Central memory CD4-positive, alpha-beta T cell (primary cell): ENCODE measurements at places on chromosomes 7 and 10.

DNA sequence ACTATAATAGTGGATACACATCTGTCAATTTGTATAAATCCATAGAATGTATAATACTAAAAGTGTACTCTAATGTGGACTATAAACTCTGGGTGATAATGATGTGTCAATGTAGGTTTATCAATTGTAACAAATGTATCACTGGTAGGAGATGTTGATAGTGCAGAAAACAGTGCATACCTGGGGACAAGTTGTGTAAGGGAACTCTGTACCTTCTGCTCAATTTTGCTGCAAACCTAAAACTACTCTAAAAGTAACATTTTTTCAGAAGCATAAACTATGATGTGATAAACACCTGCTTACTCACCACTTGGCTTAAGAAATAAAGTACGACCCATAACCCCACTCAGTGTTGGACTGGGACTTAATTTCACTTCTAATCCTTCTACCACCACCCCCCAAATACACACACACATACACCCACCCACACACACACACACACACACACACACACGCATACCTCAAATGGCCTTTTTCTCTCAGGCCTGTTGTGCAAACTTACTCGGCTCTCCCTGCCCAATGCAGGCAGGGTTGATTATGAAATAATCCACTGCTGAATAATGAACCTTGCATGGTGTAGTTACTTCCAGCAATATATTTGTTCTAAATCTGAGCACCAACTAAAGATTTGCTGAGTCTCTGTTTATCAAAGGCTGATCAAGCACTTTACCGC, 154.1 kb upstream of the KMT2E start:
- no peak for DNase-seq

DNA sequence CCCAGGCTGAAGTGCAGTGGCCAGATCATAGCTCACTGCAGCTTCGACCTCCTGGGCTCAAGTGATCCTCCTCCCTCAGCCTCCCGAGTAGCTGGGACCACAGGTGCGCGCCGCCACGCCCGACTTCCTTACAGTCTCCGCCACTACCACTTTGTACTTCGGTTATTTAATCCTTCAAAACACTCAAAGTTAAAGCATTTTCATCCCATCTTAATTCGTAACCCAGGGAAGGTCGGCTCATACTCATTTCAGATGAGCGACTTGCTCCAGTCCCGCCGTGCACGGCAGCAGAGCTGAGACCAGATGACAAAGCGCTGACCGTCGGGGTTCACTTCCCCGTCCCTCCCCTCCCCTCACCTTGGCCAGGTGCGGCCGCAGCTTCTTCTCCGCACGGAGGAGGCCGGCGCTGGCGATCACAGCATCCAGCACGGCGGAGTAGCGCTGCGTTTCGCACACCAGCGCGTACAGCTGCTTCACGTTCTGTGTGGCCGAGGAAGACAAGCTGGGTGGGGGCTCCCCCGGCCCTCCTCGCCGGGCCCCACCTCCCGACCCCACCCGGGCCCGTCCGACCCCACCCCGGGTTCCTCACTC, 457 bp downstream of the NSUN5 start:
- no peak for DNase-seq

DNA sequence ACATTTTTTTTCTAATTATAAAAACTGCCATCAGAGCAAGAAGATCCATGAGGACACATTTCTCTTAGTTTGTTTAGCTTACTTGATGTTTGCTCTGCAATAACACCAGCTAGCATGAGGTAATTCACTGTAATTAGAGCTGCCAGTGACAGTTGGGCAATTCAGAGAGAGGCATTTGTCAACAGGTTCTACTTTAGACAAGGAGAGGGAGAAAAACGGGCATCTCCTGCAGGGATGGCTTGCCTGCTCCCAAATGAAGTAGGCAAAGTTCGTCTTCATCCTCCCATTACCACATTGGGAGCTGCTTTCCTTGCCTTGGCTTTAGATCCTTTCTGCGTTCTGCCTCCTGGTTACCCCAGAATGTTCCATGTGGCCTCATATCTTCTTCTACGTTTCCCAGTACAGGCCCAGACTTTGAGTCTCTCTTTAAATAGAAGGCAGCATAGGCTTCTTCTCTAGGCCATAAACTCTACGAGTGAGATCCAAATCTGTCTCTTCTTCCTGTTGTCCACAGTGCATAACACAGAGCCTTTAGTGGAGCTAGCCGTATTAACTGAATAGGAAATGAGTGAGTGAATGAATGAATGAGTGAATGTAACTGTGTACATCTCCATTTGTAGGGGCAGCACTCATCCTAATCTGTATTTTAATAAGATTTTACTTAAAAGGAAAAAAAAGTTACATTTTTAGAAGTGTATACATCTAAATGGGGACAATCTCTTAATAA, 21.2 kb downstream of the ASB15 start:
- no peak for DNase-seq

DNA sequence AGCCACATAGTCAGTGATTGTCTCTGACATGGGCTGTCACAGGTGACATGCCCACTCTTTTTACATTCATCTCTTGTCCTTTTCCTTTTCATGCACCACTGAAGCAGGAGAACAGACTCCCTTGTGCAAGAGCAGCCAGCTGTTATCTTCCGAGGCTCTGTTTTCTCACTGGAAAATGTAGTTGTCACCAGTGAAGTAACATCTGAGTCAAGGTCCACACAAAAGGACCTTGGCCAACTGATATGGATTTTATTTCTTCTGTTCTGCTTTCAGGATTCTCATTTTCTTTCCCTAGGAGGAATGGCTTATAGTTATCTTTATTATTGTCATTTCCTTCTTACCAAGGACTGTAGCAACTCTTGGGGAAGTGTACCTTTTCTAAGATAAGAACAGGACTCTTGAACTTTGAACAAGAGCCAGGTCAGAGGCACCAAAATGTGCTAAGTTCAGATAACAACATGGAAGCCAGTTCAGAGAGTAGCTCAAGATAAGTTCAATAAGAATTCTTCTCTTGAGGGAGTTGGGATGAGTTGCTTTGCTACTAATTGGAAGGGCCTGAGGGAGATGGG, 22.7 kb downstream of the AVPI1 start:
- no peak for DNase-seq

DNA sequence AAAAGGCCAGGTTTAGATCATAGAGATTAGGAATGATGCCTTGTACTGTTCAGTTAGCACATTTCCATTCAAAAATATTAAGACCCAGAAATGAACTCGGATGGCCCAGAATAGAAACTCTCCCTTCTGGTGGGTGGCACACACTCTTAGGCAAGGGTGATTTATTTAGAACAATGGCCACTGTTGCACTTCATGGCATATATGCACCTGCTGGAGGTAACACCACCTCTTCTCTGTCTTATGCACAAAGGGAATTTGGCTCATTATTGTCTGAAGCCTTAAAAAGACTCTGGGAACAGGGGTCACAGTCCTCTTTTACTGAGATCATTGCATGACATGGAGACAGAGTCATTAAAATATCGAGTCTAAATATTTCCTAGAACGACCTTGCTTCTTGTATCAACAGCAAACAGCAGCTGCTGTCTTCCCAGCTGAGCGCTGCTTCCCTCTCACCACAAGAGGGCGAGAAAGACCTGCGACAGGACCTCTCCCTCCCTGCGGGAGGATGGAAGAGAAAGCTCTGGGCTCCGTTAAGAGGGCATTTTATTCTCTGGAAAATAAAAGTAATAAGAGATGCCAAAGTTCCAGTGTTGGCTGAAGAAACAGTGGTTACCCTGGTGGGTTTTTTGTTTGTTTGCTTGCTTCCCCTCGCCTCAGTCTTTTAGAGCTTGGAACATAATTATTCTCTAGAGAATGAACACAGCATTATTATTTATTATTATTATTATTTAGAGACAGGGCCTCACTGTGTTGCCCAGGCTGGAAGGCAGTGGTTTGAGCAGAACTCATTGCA, 13.5 kb upstream of the BAMBI start:
- DNase-seq = peak; percentile 57

DNA sequence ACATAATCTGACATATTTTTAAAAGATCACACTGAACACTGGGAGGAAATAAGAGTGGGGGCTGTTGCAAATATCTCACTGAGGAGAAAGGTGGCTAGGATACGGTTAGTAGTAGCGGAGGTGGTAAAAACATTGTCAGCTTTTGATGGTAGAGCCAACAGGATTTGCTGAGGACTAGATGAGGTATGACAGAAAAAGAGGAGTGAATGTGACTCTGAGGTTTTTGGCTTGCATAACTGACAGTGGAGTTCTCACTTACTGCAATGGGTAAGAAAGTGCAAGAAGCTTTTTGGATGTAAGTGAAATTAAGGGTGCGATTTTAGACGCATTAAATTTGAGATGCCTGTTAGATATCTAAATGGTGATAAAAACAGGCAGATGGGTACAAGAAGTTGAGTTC, 102.0 kb upstream of the MBL2 start:
- DNase-seq = no peak

GRCh38 chr10:4351723-4352413, 474.1 kb upstream of the AKR1E2 start:
- no peak for DNase-seq

GRCh38 chr7:151891182-151891581, 14.3 kb upstream of the PRKAG2 start:
- no peak for DNase-seq

- DNase-seq = no peak
These were observed 34.5 kb downstream of the CHN2 start for GRCh38 chr7:29229066-29229465.

GRCh38 chr10:124560377-124561105, 98.9 kb downstream of the LHPP start:
- DNase-seq = no peak

GRCh38 chr7:380711-381210, 90.8 kb downstream of the FOXL3 start:
- no peak for DNase-seq

DNA sequence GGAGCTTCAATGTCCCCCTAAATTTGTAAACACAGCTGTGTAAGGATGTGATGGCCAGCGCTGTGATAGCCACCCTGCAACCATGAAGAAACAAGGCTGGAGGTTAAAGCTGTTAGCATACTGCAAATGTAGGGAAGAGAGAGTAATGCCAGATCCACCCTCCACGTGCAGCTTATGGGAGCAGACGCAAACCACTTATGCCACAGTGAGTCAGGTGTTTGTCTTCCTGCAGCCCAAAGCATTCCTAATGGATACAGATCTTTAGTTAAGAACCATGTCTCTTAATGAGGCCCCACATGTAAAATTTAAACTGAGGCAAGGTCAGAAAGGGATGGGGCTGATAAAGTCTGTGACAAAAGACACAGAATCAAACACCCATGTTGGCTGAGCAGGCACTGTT, 13.6 kb upstream of the MYL7 start:
- DNase-seq = no peak

- no peak for DNase-seq
These were observed 28.6 kb upstream of the C10orf67 start for GRCh38 chr10:23373156-23373555.

GRCh38 chr10:13390604-13391522, 42.8 kb upstream of the SEPHS1 start:
- no peak for DNase-seq

GRCh38 chr7:107563081-107563774, 492 bp downstream of the COG5 start:
- DNase-seq = peak; percentile 13

GRCh38 chr7:69104023-69104422, 494.3 kb upstream of the AUTS2 start:
- DNase-seq = no peak

DNA sequence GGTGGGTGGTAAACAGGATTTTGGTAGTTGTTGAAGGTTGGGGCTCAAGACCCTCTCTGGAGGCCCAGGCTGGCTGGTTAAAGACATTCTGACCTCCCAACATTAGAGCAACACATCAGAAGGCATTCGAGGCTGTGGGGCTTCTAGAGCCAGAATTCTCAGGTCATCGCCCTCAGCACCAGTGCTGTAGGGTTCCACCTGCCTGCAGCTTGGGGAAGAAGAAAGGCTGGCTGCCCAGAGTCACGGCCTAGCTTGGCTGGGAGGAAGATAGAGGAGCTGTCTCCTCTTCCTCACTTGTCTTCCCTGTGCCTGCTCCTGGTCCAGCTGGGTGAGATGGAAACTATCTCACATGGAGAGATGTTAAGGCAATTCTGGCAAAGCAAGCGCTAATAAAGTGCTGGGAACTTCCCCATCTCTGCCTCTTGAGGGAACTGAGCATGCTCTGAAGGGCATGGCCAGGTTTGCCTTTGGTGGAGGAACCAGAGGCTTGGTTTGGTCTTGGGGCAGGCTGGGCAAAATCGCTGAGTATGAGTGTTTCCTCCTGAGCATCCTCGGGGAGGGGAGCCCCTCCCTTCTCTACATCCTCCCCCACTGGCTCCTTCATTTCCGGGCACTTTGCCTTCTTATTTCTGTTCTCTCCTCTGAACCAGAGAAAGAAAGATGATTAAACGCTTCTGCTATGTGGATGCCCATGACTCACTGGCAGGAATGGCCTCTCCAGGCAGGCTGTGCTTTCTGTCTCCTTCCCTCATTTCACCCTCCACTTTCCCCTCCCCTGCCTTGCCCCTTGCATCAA, 509.0 kb upstream of the PODXL start:
- no peak for DNase-seq

GRCh38 chr7:107065929-107066247, 21.4 kb downstream of the PRKAR2B start:
- no peak for DNase-seq

- DNase-seq = no peak
These were observed 306.7 kb downstream of the CRPPA start for GRCh38 chr7:16114633-16115032.

GRCh38 chr7:129911790-129912189, 41.0 kb downstream of the UBE2H start:
- no peak for DNase-seq

- DNase-seq = no peak
These were observed at the start of gene FGFR2 for GRCh38 chr10:121598263-121599249. TSS of gene FGFR2 (minus strand) at chr10:121598444. CDS start at chr10:121593817, 4,627 bp downstream.

GRCh38 chr10:4836416-4836969, 10.5 kb downstream of the AKR1E2 start:
- no peak for DNase-seq

- no peak for DNase-seq
These were observed 1.5 kb upstream of the KCTD7 start for GRCh38 chr7:66627151-66627681.

DNA sequence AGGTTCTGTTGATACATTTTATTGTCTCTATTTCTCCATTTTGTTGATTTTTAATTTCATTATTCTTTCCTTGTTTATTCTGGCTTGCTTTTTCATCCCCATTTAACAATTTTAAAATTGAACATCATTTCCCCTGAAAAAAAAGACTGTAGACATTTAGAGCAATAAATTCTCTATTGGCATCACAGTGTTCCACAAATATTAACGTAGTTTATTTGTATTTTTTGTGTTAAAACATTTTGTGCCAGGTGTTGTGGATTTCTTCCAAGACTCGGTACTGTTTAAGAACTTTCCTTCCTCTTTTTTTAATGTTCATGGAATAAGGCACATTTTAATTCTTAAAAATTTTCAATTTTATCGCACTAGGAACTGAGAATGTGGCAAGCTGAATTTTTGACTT, 156.1 kb upstream of the NPY start:
- DNase-seq = no peak

DNA sequence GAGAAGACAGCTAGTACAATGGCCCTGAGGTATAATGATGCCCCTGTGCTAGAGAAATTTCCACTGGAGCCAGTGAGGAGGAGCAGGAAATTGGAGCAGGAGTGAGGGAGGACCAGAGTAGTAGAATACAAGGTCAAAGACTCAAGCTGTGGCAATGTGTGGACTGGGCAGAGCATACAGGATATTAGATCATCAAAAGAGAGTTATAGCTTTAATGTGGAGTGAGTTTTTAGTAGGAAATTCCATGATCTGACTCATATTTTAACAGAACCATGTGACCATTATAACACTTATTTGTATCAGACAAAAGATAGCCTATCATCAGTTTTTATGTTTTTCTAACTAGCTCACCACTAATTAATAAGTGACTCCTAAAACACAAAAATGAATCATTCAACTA, 154.1 kb downstream of the DGKB start:
- DNase-seq = no peak

GRCh38 chr7:93178213-93178612, 30.0 kb upstream of the SAMD9L start:
- DNase-seq = no peak
